ENCODE measurements at places on chromosomes 11 and 22. TPM values are rescaled to one million over a fixed set of nuclear protein-coding genes. Genes with fewer than 3 reads are reported as not detected.

GRCh38 chr22:30305906-30306626 is 16.8 kb upstream of the CASTOR1 start:
- peak; percentile 49 for DNase-seq

GRCh38 chr11:130476200-130476921 is 27.9 kb downstream of the ADAMTS15 start:
- no peak for DNase-seq

DNA sequence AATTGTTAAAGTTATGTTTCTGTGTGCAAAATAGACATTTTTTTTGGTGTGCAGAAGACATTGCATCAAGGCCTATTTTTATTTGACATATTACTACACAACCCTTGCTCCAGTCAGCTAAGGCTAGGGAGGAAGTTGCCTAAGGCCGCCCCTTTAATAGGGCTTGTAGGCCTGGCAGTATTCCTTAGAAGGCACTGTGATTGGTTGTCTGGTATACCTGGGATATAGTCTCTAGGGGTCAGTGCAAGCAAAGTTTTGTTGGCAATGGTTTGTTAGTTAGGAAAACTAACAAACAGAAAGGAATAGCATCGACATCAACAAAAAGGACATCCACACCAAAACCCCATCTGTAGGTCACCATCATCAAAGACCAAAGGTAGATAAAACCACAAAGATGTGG is 16.9 kb downstream of the CCDC15 start:
- no peak for DNase-seq

The SCGB1D2 gene
- polyA plus RNA-seq, result not detected

The RIMBP3B gene
- polyA plus RNA-seq, result 0.12 TPM
